Aorta (tissue), 5 donors: ENCODE measurements at places on chromosomes 7 and 10. TPM values are rescaled to one million over a fixed set of nuclear protein-coding genes. Genes with fewer than 3 reads are reported as not detected.

Gene CAMK2B
- 4.4 TPM for total RNA-seq

Gene MALRD1
- 1.2 TPM for total RNA-seq

Gene OPN1SW
- not detected for total RNA-seq

Gene OR2A42
- 1.3 TPM for total RNA-seq

Gene SLC26A5
- 0.78 TPM for total RNA-seq

Gene GNGT1
- not detected for total RNA-seq

Gene TMEM236
- 1.7 TPM for total RNA-seq

Gene A1CF
- not detected for total RNA-seq

Gene CTNNA3
- total RNA-seq, result 8.9 TPM

DNA sequence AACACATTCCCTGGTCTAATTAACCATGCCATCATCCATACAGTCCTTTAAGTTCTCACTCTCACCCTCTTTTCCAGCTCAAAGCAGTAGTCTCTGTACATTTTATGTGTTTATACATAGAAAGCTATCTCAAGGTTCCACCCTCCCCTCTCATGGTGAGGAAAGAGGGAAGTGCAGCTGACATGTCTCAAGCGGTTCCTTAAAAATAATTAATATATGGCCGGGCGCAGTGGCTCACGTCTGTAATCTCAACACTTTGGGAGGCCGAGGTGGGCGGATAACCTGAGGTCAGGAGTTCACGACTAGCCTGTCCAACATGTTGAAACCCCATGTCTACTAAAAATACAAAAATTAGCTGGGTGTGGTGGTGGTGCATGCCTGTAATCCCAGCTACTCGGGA, 36.7 kb downstream of the ZC3HAV1 start:
- peaks cover 7% of the 10 kb centered on the region for H3K36me3 ChIP-seq
- no peak for DNase-seq

GRCh38 chr7:31720366-31720765, 33.4 kb downstream of the PPP1R17 start:
- H3K36me3 ChIP-seq, result no peaks in the 10 kb centered on the region
- no peak overlapping the region for H3K27ac ChIP-seq
- no peaks in the 10 kb centered on the region for H3K27me3 ChIP-seq

GRCh38 chr10:96840841-96841518, 8.9 kb downstream of the LCOR start:
- peaks cover 2% of the 10 kb centered on the region for H3K4me1 ChIP-seq
- H3K27ac ChIP-seq, result no peak overlapping the region
- H3K27me3 ChIP-seq, result no peaks in the 10 kb centered on the region
- no peaks in the 10 kb centered on the region for H3K36me3 ChIP-seq

DNA sequence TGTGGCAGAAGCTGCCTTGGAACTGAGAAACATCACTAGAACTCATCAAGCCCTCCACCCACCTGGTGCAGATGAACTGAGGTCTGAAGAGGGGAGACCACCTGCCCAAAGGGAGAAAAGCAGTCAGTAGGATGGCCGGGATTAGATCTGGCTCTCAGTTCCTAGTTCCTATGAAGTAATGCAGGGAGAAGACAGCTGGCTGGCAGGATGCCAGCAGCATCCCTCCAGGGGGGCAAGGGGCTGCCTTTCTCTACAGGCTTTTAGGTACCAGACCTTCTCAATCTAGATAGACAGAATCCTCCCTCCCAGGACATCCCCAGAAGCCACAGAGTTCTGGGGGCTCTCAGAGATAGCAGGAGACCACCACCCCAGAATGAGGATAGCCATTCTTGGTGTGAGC, 7.8 kb downstream of the CRHR2 start:
- H3K4me1 ChIP-seq, result no peaks in the 10 kb centered on the region
- no peak for DNase-seq
- no peaks in the 10 kb centered on the region for H3K27me3 ChIP-seq
- no peaks in the 10 kb centered on the region for H3K36me3 ChIP-seq
- H3K4me3 ChIP-seq, result no peak overlapping the region
- no peak overlapping the region for H3K27ac ChIP-seq

DNA sequence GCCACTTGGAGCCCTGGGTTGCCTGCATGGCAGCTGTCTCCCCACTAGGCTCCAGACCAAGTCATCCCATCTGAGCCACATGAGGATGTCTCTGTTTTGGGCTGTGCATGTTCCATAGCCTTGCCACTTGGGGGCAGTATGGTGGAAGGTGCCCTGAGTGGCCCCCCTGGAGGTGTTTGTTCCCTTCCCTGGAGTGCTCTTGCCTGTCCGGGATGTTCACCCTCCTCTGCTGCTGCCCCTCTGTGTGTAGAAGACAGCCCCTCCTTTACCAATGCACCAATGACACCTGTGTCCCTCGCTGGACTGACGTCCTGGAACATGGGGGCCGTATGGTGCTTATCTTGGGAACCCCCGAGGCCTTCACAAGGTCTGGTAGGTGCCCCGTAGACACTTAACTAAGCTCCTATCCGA, 100.2 kb downstream of the ACTR3B start:
- H3K4me1 ChIP-seq, result no peaks in the 10 kb centered on the region
- no peak overlapping the region for H3K4me3 ChIP-seq
- no peak for DNase-seq
- H3K36me3 ChIP-seq, result no peaks in the 10 kb centered on the region
- H3K27me3 ChIP-seq, result no peaks in the 10 kb centered on the region

DNA sequence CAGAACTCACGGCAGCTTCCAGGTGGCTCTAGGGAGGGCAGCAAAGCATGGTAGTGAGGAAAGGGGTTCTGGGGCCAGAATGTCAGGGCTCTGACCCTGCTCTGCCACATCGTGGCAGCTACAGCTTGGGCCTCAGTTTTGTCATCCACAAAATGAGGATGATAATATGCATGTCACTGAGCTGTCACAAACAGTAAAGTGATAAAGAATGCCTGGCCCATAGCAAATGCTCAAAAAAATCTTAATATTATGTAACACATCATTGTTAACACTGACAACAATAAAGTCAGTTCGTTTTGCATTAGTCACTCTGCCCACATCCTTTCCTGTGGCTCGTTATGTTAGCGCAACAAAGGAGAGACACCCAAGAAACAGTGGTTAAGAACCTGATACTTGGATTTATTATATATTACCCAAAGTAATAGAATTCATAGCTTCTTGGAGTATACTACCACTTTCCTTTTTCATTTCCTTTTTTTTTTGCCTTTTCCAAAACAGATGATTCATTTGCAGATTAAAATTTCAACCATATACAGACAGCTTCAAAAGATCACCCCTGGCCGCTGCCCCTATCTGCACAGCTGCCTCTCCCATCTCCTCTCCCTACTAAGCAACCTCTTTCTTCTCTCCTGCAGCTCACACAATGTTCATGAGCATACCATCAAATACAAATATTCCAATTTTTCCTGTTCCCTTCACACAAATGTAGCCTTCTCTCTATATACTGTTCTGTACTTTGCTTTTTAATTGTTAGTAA, 45.5 kb upstream of the DDC start:
- H3K27me3 ChIP-seq, result no peaks in the 10 kb centered on the region
- H3K27ac ChIP-seq, result no peak overlapping the region

DNA sequence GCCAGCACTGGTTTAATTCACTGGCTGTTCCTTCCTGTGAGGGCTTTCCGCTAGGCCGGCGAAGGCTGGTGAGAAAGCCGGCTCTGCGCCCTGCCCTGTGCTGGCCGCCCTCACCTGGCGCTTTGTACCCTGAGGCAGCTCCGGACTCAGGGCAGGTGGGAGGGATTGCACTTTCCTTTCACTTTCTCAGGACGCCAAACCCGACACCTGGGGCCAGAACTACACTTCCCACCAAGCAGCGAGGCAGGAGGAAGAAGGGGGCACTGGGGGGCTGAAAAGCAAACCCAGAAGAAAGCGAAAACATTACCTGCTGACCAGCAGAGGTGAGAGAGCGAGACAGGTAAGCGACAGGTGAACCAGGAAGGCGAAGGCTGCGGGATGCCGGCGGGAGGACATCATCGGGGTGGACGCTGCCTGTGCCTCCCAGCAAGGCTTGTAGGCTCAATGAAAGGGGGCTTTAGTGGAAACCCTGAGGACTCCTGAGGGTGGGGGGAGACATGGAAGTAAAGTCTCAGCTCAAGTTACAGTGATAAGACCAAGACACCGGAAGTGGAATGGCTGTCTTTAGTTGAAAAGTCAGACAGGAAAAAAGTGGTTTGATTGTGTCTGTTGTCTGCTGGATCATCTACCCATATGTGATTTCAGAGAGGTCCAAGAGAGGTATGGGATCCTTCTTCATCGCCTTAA, at the start of gene RAB19:
RAB19 (plus strand) TSS at position 181 of the 687 bp plus-strand sequence. CDS start 3,589 bp downstream, outside the sequence.
- no peak for DNase-seq
- peaks cover 1% of the 10 kb centered on the region for H3K27me3 ChIP-seq
- H3K4me3 ChIP-seq, result no peak within 1 kb of the TSS
- H3K36me3 ChIP-seq, result no peaks in the 10 kb centered on the region
- H3K27ac ChIP-seq, result no peak within 1 kb of the TSS
- no peaks in the 10 kb centered on the region for H3K4me1 ChIP-seq

GRCh38 chr10:53836638-53837037, 964.4 kb downstream of the PCDH15 start:
- no peaks in the 10 kb centered on the region for H3K36me3 ChIP-seq
- no peaks in the 10 kb centered on the region for H3K27me3 ChIP-seq
- H3K4me1 ChIP-seq, result no peaks in the 10 kb centered on the region
- no peak overlapping the region for H3K27ac ChIP-seq

DNA sequence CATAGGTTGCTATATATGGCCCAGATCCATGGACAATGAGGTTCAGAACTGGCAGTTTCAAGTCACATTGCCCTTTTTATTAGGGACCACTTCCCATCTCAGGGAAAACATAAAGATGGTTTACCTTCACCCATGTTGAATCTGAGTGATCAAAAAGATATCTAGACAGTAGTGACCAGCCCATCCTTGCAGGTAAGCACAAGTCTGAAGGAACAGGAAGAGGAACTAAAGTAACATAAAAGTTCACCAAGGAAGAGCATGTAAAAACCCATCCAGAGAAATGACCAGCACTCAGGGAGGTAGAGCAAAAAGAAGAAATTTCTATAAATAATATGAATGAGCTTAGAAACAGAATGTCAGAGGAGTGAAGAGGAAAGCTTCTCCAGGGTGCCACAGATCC, 382.5 kb downstream of the PARD3 start:
- H3K4me3 ChIP-seq, result no peak overlapping the region
- no peak for DNase-seq
- no peaks in the 10 kb centered on the region for H3K36me3 ChIP-seq
- no peak overlapping the region for H3K27ac ChIP-seq

DNA sequence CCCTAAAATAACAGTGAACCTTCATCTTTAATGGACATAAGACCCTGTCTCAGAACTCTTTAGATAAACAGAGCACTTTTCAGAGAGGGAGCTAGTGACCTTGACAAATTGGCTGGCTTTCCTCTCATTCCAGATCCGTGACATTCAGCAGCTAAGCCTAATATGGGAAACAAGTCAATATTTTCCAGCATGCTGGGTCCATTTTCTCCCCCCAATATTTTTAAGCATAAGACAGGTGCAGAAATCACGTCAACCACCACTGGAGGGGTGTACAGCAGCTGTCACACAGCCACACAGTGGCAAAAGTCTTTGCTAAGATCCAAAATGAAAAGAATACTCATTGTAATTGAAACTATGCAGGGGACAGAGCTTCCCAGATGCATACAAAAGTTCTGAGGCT, 26.1 kb downstream of the LRRTM3 start:
- H3K27me3 ChIP-seq, result no peaks in the 10 kb centered on the region
- H3K27ac ChIP-seq, result no peak overlapping the region

- no peak for DNase-seq
- no peak overlapping the region for H3K4me3 ChIP-seq
- no peaks in the 10 kb centered on the region for H3K36me3 ChIP-seq
- peak overlapping the region; percentile 95 for H3K27ac ChIP-seq
- peaks cover 9% of the 10 kb centered on the region for H3K4me1 ChIP-seq
Observed at GRCh38 chr7:116232920-116233319, 22.6 kb downstream of the TES start.

- no peaks in the 10 kb centered on the region for H3K4me1 ChIP-seq
- no peaks in the 10 kb centered on the region for H3K27me3 ChIP-seq
- H3K27ac ChIP-seq, result no peak overlapping the region
- H3K36me3 ChIP-seq, result no peaks in the 10 kb centered on the region
Observed at GRCh38 chr10:120987359-120987758, 136.2 kb downstream of the WDR11 start.

DNA sequence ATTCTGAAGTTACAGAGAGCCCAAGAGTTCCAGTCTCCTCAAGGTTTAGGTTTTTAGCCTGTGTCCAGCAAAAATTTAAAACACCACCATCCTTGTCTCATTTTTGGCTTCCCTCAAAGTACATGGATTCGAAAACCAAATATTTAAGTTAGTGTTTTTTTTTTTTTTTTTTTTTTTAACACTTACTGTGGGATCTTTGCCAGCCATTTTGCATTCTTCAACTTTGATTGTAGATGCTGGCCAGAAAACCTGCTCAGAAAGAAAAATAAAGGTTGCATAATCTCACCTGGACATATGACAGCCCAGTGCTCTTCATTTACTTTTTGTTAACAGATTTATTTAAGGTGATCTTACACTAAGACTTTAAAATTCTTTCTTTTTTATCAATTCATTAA, 91.6 kb downstream of the SEMA3C start:
- no peaks in the 10 kb centered on the region for H3K4me1 ChIP-seq
- H3K27ac ChIP-seq, result no peak overlapping the region
- H3K36me3 ChIP-seq, result no peaks in the 10 kb centered on the region
- no peaks in the 10 kb centered on the region for H3K27me3 ChIP-seq
- no peak overlapping the region for H3K4me3 ChIP-seq

- H3K27me3 ChIP-seq, result peaks cover 2% of the 10 kb centered on the region
- DNase-seq, result no peak
- H3K27ac ChIP-seq, result no peak overlapping the region
- H3K4me3 ChIP-seq, result no peak overlapping the region
- no peaks in the 10 kb centered on the region for H3K4me1 ChIP-seq
Observed at GRCh38 chr10:21482821-21483220, 42.7 kb downstream of the SKIDA1 start.

DNA sequence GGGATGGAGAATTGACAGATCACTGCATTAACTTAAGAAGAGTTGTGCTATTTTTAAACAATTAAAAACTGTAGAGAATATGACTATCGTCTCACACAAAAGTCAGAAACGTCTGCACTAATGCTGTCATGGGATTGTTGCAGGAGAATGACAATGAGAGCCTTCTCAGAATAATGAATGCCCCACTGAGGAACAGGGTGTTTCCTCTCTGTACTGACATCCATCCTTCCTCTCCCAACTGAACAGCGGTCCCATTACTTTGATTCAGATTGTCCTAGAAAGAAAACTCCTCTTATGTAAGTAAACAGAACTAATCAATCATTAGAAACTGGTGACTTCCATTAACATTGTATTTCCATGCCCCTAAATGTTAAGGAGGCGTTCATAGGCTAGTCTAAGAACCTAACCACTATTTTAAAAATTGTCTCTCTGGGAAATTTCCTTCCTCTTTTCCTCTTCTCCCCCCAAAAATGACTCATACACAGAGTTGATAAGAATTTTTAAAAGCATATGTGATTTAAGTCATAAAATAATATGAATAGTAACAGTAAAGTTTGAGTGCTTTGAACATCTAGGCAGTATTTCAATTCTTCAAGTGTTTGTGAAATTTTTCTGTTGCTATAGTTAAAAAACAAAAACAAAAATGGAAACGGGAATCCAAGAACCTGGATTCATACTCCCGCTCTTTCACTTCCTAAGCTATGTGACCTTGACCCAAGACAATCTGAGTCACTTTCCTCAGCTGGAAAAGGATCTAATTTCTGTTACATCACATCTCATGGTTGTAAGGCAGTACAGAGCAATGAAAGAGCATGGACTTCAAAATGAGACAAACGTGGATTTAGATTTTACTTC, 12.7 kb upstream of the MACC1 start:
- H3K27me3 ChIP-seq, result no peaks in the 10 kb centered on the region
- no peaks in the 10 kb centered on the region for H3K4me1 ChIP-seq
- DNase-seq, result no peak
- no peaks in the 10 kb centered on the region for H3K36me3 ChIP-seq
